HCEC 1CT (cell line): ENCODE measurements at places on chromosomes 12 and 14.

- no peak for DNase-seq
These were observed 691.8 kb downstream of the FLRT2 start for GRCh38 chr14:86221755-86222154.

DNA sequence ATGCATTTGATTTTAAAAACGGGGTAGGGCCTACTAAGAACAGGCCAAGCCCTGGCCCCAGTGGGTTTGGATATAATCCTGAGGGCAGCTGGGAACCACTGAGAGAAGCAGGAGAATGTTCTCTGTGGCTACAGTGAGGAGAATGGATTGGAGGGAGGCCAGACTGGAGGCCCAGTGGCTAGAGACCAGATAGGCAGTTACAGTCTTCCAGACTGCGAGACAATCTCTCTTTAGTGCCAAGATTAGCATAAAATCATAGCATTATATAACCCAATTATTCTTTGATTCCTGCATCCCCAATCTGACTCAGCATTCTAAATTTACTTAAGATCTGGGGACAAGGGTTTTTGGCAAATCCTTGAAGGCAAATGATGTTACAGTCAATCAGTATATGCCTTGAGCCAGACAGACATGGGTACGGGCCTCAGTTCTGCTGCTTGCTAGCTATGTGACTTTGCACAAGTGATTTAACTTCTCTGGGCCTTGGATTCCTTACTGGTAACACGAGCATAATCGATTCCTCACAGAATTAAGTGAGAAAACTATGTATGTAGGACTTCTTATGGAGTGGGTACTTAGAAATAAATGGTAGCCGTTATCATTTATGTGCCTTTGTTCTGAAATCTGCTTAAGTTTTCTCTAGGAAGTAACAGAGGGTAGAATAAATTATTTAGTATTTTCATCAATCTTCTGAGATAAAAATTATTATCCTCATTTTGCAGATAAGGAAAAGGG is 18.3 kb downstream of the NINJ2 start:
- no peak for DNase-seq

DNA sequence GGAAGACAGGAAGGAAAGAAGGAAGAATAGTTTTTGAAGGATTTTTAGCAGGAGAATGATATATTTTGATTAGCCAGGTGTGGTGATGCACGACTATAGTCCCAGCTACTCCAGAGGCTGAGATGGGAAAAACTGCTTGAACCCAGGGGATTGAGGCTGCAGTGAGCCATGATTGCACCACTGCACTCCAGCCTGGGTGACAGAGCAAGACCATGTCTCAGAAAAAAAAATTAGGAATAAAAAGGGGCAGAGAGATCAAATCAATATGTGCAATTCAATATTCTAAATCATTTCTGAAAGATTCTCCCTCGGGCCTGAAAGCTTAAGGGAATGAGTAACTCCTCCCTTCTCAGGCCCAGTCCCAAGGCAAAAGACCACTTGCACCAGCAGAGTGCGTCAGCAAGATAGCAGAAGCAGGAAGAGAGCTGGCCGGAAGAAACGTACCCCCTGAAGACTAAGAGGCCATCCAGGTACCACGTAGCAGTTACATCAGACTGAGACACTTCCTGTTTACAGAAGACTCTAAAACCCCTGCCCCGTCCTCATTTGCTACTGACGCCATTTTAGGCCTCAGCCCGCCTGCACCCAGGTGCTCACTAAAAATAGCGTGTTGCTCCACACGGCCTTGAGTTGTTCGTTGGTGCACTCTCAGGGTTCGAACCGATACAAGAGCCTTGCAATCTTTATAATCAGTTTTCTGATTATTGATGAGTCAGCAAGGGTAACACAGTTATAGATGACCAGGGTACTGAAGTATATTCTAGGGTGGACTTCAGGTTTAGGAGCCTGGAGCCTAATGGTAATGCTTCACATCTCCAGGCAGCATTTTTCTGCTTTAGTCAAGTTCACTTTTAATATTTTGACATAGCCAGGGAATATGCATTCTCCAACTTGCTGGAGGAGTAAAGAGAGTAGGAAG is 57.7 kb upstream of the CSRP2 start:
- DNase-seq = no peak

DNA sequence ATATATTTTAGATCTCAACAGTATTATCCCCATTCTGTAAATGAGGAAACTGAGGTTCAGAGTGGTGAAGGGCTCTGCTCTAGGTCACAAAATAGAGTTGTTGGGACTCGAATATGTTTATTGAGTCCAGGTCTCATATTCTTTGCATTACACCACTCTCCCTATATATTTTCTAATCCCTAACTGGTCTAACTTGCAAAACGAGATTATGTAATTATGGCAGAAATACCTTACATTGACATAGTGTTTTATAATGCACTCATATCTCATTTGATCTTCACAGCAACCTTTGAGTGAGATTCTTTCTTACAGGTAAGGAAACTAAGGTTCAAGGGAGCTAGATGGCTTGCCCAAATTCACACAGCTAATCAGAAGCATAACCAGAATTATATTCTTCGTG is 106.9 kb upstream of the LRIG3 start:
- no peak for DNase-seq

DNA sequence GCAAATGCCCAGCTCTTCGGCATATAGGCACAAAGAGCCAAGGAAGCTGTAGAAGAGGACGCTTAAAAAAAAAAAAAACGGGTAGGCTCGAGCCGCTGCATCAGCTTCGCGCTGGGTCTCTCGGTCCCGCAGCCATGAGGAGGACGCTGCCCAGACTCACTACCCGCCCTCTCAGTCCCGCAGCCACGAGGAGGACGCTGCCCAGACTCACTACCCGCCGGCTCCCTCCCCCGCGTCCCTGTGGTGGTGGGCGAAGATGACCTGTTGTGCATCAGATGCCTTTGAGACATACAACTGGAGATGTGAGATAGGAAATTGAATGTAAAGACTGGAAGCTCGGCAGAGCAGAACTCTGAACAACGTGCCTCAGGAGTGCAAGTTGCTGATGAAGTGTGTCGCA is 11.4 kb upstream of the SPSB2 start:
- no peak for DNase-seq
